ENCODE measurements at places on chromosomes 3 and 15. TPM values are rescaled to one million over a fixed set of nuclear protein-coding genes. Genes with fewer than 3 reads are reported as not detected.
A peak's percentile ranks its signal among the peaks of the same experiment; 100 is the strongest.

SLC28A1 gene
- not detected for total RNA-seq

GRCh38 chr3:99950921-99951320 lies 133.3 kb downstream of the CMSS1 start:
- H3K36me3 ChIP-seq = no peaks in the 10 kb centered on the region
- no peaks in the 10 kb centered on the region for H3K4me1 ChIP-seq
- DNase-seq = no peak
- no peak overlapping the region for H3K4me3 ChIP-seq
- no peak overlapping the region for H3K27ac ChIP-seq

DNA sequence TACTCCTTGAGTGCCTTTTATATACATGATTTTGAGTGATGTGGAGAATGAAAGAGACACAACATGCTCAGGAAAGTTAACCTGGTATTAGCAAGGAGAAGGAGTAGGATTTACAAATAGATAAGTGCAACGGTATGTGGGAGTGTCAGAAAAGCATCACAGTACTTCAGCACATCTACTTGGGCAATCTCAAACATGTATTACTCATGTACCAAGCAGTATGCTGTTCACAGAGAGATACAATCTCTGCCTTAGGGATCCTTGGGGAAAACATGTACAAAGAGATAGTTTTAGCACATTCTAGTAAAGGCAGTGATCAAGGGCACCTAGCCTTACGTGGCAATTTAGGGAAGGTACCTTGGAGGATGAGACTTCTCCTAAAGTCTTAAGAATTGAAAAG lies 146.5 kb downstream of the FILIP1L start:
- no peaks in the 10 kb centered on the region for H3K36me3 ChIP-seq
- H3K27me3 ChIP-seq = no peaks in the 10 kb centered on the region
- DNase-seq = no peak

DNA sequence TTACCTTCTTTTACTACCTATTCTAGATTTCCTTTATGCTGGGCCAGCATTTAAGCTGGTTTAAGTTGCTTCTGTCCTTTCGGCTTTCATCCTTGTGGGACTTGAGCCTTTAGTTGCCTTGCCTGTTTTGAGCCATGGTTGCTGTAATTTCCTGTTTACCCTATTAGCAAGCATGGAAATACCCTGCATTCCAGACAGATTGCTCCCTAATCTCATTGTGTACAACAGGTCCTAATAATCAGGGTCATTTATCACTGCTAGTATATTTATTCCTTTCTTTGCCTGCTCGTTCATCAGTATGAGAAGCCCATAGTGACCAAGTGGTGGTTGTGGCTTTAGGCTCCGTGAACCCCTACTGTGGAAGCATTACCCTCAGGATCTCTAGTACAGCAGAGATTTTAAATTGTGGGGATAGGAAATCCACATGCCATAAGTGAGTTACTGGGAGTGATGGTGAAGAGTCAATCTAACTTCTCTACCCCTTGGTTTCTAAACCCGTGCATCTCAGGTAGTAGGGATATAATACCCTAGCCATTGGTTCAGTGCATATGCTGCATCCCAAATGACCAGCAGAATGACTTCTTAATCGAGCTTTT lies 31.9 kb downstream of the NCK1 start:
- no peaks in the 10 kb centered on the region for H3K27me3 ChIP-seq
- no peaks in the 10 kb centered on the region for H3K36me3 ChIP-seq
- no peak overlapping the region for H3K4me3 ChIP-seq
- H3K27ac ChIP-seq = no peak overlapping the region
- H3K4me1 ChIP-seq = peaks cover 4% of the 10 kb centered on the region

DNA sequence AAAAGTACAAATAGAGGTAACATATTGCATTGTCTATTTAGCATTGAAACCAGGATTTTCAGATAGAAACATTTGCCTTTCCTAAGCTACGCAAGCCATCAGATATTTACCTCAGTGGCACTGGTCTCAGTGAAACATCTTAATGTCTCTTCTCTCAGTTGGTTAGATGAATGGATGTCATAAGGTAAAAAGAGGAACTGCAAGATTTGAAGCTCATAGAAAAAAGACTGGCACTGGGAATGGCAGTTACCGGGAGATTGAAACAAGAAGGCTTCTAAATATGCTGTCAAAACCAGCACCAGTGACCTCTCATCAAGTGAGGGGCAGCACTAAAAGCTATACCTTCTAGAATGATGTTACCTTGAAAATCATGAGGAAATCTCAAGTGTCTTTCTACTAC lies 486.4 kb downstream of the FHIT start:
- no peak overlapping the region for H3K4me3 ChIP-seq
- no peak for DNase-seq

GRCh38 chr3:28279770-28280169 lies 38.4 kb downstream of the CMC1 start:
- no peaks in the 10 kb centered on the region for H3K4me1 ChIP-seq
- DNase-seq = no peak
- no peak overlapping the region for H3K4me3 ChIP-seq
- no peaks in the 10 kb centered on the region for H3K27me3 ChIP-seq

DNA sequence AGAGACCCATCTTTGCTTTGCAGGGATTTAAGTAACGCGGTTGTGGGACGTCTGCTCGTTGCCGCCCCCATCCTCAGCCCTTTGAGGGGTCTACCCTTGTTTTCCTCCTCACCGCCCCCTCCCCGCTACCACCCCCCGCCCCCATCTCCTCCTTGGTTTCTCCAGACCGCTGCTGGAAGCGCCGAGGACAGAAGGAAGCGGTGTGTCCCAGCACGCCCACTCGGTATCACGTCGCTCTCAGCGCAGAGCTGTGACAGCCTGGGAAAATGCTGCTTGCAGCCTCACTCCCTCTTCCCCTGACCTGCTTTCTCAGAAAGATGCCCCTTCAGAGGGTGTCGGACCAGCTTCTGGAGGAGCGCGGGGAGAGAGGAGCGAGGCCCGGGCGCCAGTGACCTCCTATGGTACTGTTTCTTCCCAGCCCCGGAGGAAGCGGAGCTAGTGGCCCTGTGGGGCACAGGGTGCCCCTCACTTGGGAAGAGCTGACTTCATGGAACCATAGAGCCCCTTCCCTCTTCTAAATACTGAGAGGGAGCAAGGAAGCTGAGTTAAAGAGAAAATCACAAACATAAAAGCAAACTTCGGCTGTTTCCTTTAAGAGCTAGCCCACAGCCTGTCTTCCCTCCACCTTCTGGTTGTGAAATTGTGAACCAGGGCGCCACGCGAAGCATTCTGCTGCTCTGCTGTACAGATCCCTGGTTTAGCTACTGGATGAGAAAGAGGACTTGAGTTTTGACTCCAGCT lies 698 bp downstream of the IL1RAP start:
- DNase-seq = no peak
- no peaks in the 10 kb centered on the region for H3K27me3 ChIP-seq
- H3K36me3 ChIP-seq = no peaks in the 10 kb centered on the region
- peak overlapping the region; percentile 73 for H3K4me3 ChIP-seq
